ENCODE measurements at places on chromosomes 4 and X. TPM values are rescaled to one million over a fixed set of nuclear protein-coding genes. Genes with fewer than 3 reads are reported as not detected.

GRCh38 chrX:97260679-97261078 lies 377.0 kb downstream of the RPA4 start:
- no peaks in the 10 kb centered on the region for H3K36me3 ChIP-seq
- H3K4me1 ChIP-seq: no peaks in the 10 kb centered on the region
- DNase-seq: no peak
- H3K27ac ChIP-seq: no peak overlapping the region
- H3K27me3 ChIP-seq: no peaks in the 10 kb centered on the region
- no peak overlapping the region for H3K4me3 ChIP-seq

- no peaks in the 10 kb centered on the region for H3K27me3 ChIP-seq
Observed at GRCh38 chr4:165828928-165829327, 44.1 kb upstream of the TLL1 start.

GRCh38 chr4:112431158-112431557 lies 84.8 kb downstream of the NEUROG2 start:
- no peak for DNase-seq
- H3K27ac ChIP-seq: no peak overlapping the region
- H3K4me1 ChIP-seq: no peaks in the 10 kb centered on the region
- H3K36me3 ChIP-seq: peaks cover 63% of the 10 kb centered on the region
- no peak overlapping the region for H3K4me3 ChIP-seq

DNA sequence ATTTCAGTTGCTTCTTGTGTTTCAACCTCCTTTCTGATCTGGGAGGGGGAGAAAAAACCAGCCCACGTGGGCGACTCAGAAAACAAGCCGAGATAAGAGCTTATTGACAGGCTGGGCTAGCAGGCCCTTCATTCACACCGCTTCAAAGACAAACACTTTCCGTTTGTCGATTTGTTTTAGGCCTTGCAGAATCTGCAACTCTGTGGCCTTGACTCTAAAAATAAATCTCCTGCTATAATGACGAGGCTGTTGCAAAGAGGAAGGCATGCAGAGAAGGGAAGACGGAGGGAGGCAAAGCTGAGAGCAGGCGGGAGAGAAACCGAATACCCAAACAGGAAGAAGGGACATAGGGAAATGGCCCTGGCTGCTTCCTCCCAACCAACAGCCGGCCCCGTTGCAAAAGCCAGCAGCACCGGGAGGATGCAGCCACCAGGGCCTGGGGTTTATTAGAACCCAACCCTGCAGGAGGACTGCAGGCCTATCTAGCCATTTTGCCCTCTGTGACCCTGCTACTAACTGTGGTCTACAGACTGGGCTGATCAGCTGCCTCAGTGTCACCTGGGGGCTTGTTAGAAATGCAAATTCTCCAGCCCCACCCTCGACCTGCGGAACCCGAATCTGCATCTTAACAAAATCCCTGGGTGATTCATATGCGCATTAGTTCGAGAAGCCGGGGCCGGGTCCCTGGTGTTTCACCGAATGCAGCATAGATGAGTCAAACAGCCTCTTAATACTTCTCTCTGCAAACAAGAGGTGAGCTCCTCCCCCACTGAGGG lies 325.5 kb downstream of the BCOR start:
- peaks cover 15% of the 10 kb centered on the region for H3K4me1 ChIP-seq
- no peak for DNase-seq
- H3K4me3 ChIP-seq: no peak overlapping the region
- H3K36me3 ChIP-seq: no peaks in the 10 kb centered on the region

DNA sequence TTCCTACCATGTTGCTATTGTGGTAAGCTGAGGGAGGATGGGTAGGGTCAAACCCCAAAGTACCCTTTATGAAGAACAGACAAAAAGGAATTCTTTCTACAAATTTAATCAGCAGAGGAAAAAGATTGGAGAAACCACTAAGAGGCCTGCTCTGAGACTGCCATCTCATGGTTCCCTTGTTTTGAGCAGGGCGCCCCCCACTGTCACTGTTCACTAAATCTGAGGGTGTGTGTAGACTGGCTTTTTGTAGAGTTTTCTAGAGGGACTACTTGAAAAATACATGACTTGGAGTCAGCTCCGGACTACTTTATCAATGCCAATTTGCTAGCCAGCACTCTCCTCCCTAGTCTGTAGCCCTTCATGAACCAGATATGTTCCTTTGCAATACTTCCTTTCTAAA lies 324.8 kb downstream of the FRMPD4 start:
- H3K4me1 ChIP-seq: no peaks in the 10 kb centered on the region
- no peak overlapping the region for H3K27ac ChIP-seq
- H3K36me3 ChIP-seq: no peaks in the 10 kb centered on the region
- H3K27me3 ChIP-seq: no peaks in the 10 kb centered on the region
- DNase-seq: no peak
- no peak overlapping the region for H3K4me3 ChIP-seq

GRCh38 chrX:153635388-153635787 lies 11.6 kb upstream of the DUSP9 start:
- no peak overlapping the region for H3K4me3 ChIP-seq
- H3K36me3 ChIP-seq: no peaks in the 10 kb centered on the region
- no peaks in the 10 kb centered on the region for H3K27me3 ChIP-seq
- no peak for DNase-seq

DNA sequence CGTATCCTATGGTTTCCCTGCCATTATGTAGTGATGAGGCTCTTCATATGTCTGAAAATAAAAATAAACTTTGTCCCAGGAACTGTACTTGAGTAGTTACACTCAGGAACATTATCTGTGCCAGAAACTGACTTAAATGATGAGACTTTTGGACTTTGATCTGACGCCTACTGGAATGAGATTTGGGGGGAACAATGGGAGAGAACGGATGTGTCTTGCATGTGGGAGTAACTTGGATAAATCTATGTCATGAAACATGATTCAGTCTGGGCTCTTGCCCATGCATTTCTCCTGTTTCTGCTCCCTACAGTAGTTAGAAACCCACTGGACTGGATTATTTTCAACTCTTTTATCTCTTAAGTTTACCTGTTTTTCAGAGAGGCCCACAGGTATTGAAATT lies 2351.4 kb downstream of the PCDH7 start:
- DNase-seq: no peak
- H3K27ac ChIP-seq: no peak overlapping the region
- H3K27me3 ChIP-seq: no peaks in the 10 kb centered on the region
- no peak overlapping the region for H3K4me3 ChIP-seq
- no peaks in the 10 kb centered on the region for H3K36me3 ChIP-seq

DNA sequence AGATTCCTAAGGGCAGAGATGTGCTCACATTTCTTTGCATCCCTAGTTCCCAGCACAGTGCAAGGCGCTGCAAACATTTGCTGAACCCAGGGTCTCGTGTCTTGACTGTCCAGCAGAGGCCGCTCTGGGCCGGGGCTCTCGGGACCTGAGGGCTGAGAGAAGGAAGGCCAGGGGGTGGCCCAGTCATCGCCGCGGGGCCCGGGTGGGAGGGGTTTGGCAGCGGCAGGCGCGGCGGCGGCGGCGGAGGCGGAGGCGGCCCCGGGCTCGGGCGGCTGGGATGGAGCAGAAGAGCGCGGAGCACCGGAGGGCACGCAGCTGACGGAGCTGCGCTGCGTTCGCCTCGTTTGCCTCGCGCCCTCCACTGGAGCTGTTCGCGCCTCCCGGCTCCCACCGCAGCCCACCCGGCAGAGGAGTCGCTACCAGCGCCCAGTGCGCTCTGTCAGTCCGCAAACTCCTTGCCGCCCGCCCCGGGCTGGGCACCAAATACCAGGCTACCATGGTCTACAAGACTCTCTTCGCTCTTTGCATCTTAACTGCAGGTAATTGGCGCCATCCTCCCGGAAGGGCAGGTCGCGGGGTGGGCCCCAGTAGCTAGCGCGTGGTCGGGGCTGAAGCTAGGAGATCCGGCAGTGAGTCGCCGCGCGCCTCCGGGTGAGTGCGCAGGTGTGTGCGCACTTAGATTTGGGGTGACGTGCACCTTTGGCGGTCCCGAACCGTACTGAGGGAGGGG lies at the start of gene PARM1:
Gene PARM1 (plus strand): TSS at position 285 of the 730 bp plus-strand sequence. CDS start 212 bp downstream, at position 497.
- peak within 1 kb of the TSS; percentile 78 for H3K27ac ChIP-seq
- H3K4me3 ChIP-seq: peak within 1 kb of the TSS; percentile 54
- H3K36me3 ChIP-seq: no peaks in the 10 kb centered on the region
- no peaks in the 10 kb centered on the region for H3K4me1 ChIP-seq

GRCh38 chr4:6391852-6392188 lies 80.6 kb downstream of the PPP2R2C start:
- H3K4me3 ChIP-seq: no peak overlapping the region
- H3K27me3 ChIP-seq: peaks cover 8% of the 10 kb centered on the region
- H3K36me3 ChIP-seq: no peaks in the 10 kb centered on the region

- no peaks in the 10 kb centered on the region for H3K36me3 ChIP-seq
- H3K27ac ChIP-seq: no peak overlapping the region
- H3K4me1 ChIP-seq: peaks cover 9% of the 10 kb centered on the region
- H3K4me3 ChIP-seq: no peak overlapping the region
- H3K27me3 ChIP-seq: no peaks in the 10 kb centered on the region
Observed at GRCh38 chrX:77527233-77528001, 80.2 kb downstream of the FGF16 start.

- H3K4me1 ChIP-seq: no peaks in the 10 kb centered on the region
- H3K27me3 ChIP-seq: no peaks in the 10 kb centered on the region
- no peaks in the 10 kb centered on the region for H3K36me3 ChIP-seq
- no peak overlapping the region for H3K27ac ChIP-seq
- DNase-seq: peak; percentile 30
- H3K4me3 ChIP-seq: no peak overlapping the region
Observed at GRCh38 chr4:15805583-15806517, 27.7 kb downstream of the CD38 start.

DNA sequence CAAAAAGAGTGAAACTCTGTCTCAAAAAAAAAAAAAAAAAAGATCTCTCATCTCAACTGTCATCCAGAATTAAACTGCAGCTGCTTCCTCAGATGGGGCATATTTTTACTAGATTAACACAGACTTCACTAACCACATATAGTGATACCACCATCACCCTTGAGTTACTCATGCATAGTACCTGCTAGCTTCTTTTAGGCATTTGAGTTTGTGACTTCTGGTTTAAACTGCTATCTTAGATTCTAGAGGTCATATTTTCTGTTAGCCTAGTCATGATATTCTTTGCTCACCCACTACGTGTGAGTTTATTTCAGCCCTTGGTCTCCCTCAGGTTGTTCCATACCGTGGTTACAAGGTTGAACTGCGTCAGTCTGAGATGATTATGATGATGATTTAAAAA lies 154.9 kb upstream of the BMP3 start:
- H3K36me3 ChIP-seq: no peaks in the 10 kb centered on the region
- no peak for DNase-seq
- H3K4me1 ChIP-seq: no peaks in the 10 kb centered on the region
- H3K27me3 ChIP-seq: no peaks in the 10 kb centered on the region
- H3K4me3 ChIP-seq: no peak overlapping the region

GRCh38 chrX:115690511-115691216 lies 129.7 kb downstream of the PLS3 start:
- no peaks in the 10 kb centered on the region for H3K27me3 ChIP-seq
- H3K4me1 ChIP-seq: no peaks in the 10 kb centered on the region
- H3K27ac ChIP-seq: no peak overlapping the region
- peak; percentile 57 for DNase-seq
- H3K4me3 ChIP-seq: no peak overlapping the region

GRCh38 chr4:148634476-148634875 lies 192.3 kb upstream of the NR3C2 start:
- H3K36me3 ChIP-seq: no peaks in the 10 kb centered on the region
- no peak overlapping the region for H3K27ac ChIP-seq
- no peaks in the 10 kb centered on the region for H3K27me3 ChIP-seq
- H3K4me3 ChIP-seq: no peak overlapping the region
- no peak for DNase-seq

GRCh38 chrX:49627086-49627777 lies 28.4 kb downstream of the GAGE1 start:
- no peak overlapping the region for H3K27ac ChIP-seq
- H3K27me3 ChIP-seq: no peaks in the 10 kb centered on the region
- DNase-seq: no peak

LAP3 gene
- 64.4 TPM for total RNA-seq

MTMR8 gene
- total RNA-seq: 0.53 TPM

PSAPL1 gene
- not detected for total RNA-seq

HMX1 gene
- total RNA-seq: not detected

CLIC2 gene
- 8.0 TPM for total RNA-seq

P2RY4 gene
- 0.19 TPM for total RNA-seq

INTS6L gene
- 2.7 TPM for total RNA-seq

AADAT gene
- 0.82 TPM for total RNA-seq

CNGA1 gene
- 1.6 TPM for total RNA-seq

ARHGAP36 gene
- total RNA-seq: not detected

EDA gene
- 5.2 TPM for total RNA-seq

All from heart right ventricle (tissue), 16 donors.